ENCODE measurements at places on chromosomes 1 and 21.

- H3K27ac ChIP-seq, result no peak overlapping the region
- H3K4me1 ChIP-seq, result no peaks in the 10 kb centered on the region
- H3K4me3 ChIP-seq, result no peak overlapping the region
- H3K27me3 ChIP-seq, result no peaks in the 10 kb centered on the region
Measured at GRCh38 chr1:13617108-13617507, 33.5 kb downstream of the PDPN start.

GRCh38 chr1:66840929-66841328, 39.9 kb upstream of the INSL5 start:
- no peaks in the 10 kb centered on the region for H3K27me3 ChIP-seq
- DNase-seq, result peak; percentile 14
- no peak overlapping the region for H3K4me3 ChIP-seq
- no peak overlapping the region for H3K27ac ChIP-seq
- H3K4me1 ChIP-seq, result peaks cover 8% of the 10 kb centered on the region

- no peak overlapping the region for H3K4me3 ChIP-seq
- no peak for DNase-seq
- H3K27ac ChIP-seq, result no peak overlapping the region
- H3K27me3 ChIP-seq, result no peaks in the 10 kb centered on the region
- no peaks in the 10 kb centered on the region for H3K4me1 ChIP-seq
- H3K36me3 ChIP-seq, result no peaks in the 10 kb centered on the region
Measured at GRCh38 chr21:14312871-14313270, 70.1 kb downstream of the HSPA13 start.

- H3K36me3 ChIP-seq, result no peaks in the 10 kb centered on the region
- no peak overlapping the region for H3K27ac ChIP-seq
- H3K4me1 ChIP-seq, result no peaks in the 10 kb centered on the region
- no peak for DNase-seq
Measured at GRCh38 chr1:16175610-16176553, 20.0 kb upstream of the EPHA2 start.

DNA sequence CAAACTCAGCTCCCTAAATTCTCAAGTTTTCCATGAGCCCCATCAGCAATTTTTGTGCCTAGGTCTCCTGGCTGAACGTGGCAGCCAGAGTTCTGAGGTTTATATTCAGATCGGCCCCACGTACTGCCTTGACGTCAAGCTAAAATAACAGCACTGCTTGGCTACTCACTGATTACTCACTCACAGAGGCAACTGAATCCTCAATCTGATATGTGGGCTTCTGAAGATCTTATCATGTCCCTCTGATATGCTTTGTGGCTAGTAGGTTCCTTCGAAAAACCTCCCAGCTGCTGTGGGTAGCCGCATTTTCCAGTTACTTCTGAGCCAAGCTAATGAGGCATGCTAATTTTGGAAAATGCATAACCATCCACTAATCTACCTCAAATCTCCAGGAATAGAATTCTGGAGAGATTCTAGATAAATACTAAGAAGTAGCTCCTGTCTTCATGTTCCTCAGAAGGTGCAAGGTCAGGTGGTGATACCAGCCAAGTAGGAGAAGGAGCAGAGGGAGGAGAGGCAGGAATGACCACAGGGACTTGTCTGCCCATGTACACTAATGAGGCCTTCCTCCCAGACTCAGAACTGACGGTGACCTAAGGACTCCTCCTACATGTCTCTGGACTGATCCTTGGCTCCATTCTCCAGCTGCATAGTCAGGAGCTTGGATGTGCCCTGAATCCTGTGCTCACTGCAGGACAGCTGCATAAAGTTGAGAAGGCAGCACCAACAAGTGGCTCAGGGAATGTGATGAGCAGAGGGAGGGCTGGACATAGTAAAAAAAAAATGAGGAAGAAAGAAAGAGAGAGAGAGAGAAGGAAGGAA, 263.7 kb downstream of the TNR start:
- no peaks in the 10 kb centered on the region for H3K27me3 ChIP-seq
- DNase-seq, result no peak
- no peaks in the 10 kb centered on the region for H3K4me1 ChIP-seq
- H3K27ac ChIP-seq, result no peak overlapping the region

- peak overlapping the region; percentile 99 for H3K4me3 ChIP-seq
- no peaks in the 10 kb centered on the region for H3K36me3 ChIP-seq
- peaks cover 21% of the 10 kb centered on the region for H3K4me1 ChIP-seq
- no peak for DNase-seq
- peak overlapping the region; percentile 99 for H3K27ac ChIP-seq
Measured at GRCh38 chr1:155134880-155135414, 705 bp upstream of the SLC50A1 start.

Measured in naive thymus-derived CD4-positive, alpha-beta T cell (primary cell).